NCI-H510A (cell line): ENCODE measurements at places on chromosomes 13 and 19.

DNA sequence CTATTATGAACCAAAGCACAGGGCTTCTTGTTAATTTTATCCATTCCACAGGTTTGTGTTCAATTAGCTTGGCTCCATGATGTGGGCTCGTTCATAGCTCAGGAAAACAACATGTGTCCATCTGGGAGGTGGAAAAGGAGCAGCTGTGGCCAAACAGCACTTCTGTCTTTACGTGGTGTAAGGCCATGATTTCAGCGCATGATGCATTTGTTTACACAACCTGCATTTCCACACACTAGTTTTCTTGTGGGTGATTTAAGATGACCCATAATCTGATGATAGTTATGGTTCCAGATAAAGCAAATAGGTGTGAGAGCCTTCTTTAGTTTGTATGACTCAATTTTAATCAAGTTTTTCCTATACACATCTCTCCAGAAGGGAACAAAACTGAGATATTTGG lies 101.7 kb downstream of the TNFRSF19 start:
- DNase-seq = no peak

- no peak for DNase-seq
Measured at GRCh38 chr13:70523622-70524021, 415.4 kb upstream of the KLHL1 start.

DNA sequence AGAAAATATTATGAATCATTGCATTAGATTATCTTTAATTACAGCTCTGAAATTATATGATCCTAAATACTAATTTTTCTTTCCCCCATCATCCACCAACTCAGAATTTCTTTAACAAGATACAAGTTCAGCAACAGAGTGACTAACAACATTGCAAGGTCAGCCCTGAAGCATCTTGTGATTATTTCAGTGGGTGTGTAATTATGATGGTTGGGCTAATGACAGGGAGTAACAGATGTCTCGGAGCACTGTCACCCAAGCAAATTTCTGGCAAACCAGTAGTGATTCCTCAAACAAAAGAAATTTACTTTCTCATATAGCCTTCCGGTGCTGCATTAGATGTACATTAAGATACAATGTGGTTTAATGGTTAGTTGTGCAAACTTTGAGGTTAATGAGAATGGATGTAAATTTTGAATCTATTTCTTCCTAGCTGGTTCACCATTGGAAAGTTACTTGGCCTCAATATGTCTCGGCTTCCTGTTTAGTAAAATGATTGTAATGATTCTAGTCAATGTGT lies 238.9 kb downstream of the ITGBL1 start:
- no peak for DNase-seq

- no peak for DNase-seq
Measured at GRCh38 chr19:39845584-39845932, 621 bp downstream of the FBL start.

- no peak for DNase-seq
Measured at GRCh38 chr19:14871619-14872230, 14.2 kb downstream of the OR7A17 start.

DNA sequence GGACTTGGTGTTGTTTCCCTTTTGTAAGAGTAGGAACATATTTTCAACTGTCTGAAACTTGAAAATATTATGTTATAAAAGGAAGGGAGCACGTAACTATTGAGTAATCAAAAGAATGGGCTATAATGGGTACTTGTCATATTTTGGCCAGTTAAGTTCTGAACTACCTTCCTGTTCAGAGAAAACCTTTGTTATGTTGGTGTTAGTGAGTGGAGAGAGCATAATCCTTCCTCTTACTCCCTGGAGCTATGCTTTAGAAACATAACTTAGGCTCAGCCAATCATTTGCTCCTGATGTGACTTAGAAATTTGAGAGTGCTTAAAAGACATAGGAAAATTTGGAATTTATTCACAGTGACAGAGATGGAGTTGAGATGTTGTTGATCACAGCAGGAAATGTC lies 482.5 kb upstream of the SPRY2 start:
- no peak for DNase-seq

DNA sequence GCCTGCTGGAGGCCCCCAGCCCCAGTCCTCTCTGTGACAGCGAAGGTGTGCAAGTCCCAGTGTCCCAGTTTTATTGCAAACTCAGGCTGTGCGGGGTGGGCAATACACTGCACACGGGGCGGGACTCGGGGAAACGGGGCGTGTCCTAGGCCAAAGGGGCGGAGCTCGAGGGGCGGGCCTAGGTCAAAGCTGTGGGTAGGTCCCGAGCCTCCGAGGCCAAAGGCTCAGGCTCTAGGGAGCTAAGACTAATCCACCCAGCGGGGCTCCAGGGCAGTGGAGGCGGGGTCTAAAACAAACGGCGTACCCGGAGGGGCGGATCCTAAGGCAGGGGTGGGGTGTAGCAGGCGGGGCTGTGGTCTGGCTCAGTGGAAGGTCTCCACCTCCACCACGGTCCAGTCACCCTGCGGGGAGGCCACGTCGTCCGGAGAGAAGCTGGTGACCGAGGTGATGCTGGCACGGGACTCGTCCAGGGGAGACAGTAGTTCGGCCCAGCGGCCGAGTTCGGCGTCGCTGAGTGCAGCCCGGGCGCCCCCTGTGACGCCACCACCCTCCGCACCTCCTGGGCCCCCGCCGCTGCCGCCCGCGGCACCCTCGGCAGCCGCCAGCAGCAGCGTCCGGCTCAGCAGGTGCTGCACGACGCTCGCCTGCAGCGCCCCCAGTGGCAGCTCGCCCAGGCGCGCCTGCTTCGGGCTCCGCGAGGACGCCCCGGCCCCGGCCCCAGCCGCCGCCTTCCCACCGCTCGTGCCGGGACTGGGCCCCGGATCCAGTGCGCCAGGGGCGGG lies 5.3 kb downstream of the PRR36 start:
- no peak for DNase-seq

DNA sequence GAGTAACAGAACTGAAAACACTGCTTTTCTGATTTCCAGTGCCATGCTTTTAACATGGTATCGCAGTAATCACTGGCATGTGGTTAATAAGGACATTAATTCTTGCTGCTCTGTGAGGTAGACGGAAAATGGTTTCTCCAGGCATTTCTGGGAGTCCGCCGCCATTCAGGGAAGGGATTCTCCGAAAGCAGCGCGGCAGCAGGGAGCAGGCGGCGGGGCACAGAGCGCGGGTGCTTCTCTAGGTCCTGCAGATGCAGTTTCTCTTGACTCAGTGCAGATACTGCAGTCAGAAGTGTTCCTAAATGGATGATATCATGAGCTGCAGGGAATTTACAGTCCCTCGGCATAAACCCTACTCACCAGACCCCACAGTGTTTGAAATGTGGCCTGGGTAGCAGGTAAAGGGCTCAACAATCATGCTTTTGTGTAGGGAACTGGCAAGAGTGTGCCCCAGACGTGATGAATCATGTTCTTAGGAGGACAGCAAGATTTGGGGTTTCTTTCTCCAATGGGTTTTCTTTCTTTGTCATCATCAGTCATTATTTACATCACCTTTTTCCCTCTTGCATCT lies 338.6 kb upstream of the ARGLU1 start:
- DNase-seq = no peak

GRCh38 chr19:38870612-38871011 lies 7.5 kb downstream of the RINL start:
- DNase-seq = no peak

DNA sequence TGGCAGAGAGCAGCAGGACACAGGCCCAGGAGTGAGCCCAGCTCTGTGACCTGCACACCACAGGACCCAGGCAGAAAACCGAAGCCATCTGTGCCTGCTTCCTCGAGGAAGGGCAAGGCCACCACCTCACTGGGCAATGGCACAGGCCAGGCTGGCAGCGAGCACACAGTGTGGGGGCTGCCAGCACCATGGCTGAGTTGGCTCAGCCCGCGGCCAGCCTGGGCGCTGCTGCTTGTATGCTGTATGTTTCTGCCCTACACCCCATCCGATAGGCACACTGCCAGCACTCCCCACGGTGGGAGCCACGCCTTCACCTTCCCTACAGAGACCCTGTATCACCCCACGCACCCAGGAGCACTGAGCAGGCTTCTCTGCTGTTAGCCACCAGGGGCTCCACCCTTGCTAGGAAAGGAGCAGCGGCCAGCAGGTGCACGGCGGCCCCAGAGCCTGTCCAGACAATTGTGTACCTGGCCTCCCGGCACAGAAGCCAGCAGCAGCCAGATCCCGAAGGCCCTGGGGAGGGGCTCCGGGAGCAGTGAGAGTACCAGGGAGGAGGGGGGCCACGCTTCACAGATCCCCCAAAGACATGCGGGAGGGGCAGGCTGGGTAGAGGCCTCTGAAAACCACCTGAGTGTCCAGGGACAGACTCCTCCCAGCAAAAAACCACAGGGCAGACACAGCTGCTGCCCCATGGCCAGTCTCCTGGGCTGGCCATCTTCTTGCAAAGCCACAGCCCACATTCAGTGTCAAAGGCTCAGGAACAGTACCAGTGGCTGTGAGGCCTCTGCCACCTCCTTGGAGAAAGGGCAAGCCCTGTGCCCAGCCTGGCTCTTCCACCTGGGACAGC lies 56.1 kb downstream of the MLLT1 start:
- no peak for DNase-seq

DNA sequence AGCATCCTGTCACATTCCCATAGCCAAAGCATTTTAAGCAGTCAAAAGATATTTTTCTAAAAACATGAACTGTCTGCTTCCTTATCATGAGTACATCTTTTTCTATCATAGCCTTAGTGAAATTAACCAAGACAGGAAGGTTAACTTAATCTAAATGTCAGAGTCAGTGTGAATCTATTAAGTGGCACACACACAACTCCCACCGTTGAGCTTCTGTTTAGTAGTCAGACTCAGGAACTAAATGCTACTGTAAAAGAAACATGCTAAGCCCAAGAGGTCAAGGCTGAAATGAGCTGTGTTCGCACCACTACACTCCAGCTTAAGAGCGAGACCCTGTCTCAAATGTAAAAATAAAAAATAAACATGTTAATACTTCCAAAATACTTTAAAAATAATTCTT lies 7.7 kb upstream of the POU4F1 start:
- no peak for DNase-seq

DNA sequence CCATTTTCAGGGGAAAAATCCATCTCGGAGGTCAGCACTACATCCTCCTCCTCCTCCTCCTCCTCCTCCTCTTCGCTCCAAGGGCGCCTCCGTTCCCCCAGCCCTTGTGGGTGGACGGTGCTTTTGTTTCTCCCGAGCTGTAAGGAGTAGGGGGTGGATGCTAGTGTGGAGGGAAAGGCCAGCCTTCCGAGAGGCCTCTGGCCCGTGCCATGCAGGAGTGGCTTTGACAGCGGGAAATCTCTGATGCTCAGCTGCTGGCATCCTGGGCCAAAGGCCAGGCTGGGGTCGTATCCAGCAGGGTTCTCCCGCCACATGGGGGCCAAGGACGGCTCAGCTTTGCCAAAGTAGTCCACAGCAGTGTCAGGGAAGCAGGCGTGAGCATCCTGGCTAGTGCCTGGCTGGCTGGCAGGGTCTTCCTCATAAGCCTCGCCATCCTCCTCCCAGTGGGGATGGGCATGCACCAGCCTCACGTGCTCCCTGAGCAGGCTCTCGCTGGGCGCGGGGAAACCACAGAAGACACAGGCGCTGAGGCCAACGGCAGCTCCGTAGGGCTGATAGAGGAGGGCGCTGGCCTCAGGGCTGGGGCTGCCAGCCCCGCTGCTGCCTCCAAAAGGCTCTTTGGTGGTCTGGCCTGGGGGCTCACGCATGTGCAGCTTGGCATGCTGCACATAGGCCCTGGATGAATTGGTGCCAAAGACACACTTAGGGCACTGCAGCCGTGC lies 10.5 kb downstream of the WIZ start:
- DNase-seq = no peak

GRCh38 chr13:78770601-78771000 lies 111.6 kb upstream of the OBI1 start:
- no peak for DNase-seq

DNA sequence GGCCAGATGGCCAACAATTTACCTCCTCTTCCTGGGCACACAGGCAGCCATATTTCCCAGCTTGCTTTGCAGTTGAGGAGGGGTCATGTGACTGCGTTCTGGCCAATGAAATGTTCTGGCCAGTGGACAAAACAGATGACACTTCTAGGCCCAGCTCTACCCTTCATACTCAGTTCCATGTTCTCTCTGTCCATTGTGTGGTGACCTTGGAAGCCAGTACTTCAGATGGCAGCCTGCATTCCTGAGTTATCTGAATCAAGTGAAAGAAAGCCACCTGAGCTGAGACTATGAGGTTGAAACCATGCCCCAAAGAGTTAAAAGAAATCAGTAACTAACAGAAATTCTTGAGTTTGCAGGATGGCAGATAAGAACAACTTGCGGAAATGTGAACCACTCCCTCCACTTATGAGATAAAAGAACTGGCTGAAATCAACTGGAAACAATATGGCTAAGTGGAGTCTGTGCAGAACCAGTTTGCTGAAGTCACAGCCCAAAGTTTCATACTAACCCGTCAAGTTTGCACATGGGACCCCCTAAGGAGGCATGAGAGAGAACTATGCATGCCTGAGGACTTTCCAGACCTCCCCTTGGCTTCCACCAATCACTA lies 8.1 kb downstream of the FAM187B start:
- no peak for DNase-seq

DNA sequence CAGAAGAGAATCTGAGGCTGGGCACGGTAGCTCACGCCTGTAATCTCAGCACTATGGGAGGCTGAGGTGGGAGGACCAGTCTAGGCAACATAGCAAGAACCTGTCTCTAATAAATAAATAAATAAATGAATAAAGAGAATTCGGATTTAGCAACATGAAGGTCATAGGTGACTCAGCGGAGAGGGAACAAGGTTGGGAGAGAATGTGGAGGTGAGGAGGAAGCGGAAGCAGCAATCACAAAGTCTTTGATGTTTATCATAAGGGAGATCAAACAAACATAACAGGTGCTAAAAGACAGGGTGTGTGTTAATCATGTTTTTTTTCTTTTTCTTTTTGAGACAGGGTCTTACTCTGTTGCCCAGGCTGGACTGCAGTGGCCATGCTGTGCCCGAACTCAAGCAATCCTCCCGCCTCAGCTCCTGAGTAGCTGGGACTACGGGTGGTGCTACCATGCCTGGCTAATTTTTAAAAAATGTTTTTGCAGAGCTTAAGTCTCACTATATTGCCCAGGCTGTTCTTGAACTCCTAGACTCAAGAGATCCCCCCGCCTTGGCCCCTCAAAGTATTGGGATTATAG lies 16.3 kb downstream of the PBX4 start:
- no peak for DNase-seq

- DNase-seq = no peak
Measured at GRCh38 chr19:6602729-6603114, 11.8 kb upstream of the CD70 start.

GRCh38 chr13:112103260-112103838 lies 36.4 kb downstream of the SOX1 start:
- no peak for DNase-seq

- DNase-seq = no peak
Measured at GRCh38 chr19:2040647-2041432, 10.2 kb downstream of the MKNK2 start.

DNA sequence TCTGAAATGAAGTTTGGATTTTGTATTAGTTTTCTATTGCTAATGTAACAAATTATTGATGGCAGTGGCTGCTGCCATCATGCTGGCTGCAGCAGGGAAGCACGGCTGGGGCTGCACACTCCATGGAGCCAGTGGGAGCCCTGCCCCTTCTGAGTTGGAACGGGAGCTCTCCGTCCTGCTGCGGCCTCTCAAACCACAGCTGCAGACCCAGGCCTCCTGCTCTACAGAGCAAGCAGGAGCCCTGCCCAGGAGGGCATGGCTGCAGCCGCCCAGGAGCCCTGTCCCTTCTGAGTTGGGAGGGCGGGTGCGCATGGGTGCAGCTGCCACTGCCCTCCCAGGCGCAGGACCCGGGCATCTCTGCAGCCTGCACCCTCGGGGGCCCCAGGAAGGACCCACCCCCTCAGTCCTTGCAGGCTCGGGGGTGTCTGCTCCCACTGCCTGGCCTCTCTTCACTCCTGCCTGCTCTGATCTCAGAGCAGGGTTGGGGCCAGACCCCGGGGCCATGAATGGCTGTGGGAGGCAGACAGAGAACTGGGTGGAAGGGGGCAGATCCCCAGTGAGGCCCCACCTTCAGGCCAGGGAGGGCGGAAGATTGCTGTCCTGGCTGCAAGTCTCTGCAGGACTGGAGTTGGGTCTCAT lies 21.0 kb upstream of the ESD start:
- DNase-seq = no peak
